ENCODE measurements at places on chromosomes 12 and 14.

GRCh38 chr14:55180434-55180833 is 11.0 kb downstream of the DLGAP5 start:
- DNase-seq: no peak

GRCh38 chr12:82872088-82872487 is 185.4 kb downstream of the TMTC2 start:
- DNase-seq: peak; percentile 36

- DNase-seq: peak; percentile 32
Observed at GRCh38 chr12:116236148-116236731, 41.3 kb downstream of the MED13L start.

DNA sequence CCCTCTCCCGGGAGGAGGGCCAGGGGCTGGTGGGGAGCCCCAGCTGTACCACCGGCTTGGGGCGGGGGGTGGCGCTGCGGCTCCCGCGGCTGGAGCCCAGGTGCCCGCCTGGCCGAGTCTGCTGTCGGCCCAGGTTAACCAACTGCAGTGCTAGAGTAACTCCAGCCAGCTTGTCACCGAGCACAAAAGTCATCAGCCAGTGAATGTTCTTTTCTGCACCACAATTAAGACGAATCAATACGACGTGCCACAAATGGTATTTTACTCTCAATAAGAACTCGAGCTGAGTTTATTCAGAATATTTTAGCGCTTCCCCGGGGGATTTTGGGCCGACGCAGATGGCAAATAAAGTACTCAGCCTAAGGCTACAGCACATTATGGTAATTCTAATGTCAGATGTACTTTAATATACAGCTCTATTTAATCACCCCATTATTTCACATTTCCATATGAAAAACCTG is 83.2 kb downstream of the BCL11B start:
- no peak for DNase-seq

DNA sequence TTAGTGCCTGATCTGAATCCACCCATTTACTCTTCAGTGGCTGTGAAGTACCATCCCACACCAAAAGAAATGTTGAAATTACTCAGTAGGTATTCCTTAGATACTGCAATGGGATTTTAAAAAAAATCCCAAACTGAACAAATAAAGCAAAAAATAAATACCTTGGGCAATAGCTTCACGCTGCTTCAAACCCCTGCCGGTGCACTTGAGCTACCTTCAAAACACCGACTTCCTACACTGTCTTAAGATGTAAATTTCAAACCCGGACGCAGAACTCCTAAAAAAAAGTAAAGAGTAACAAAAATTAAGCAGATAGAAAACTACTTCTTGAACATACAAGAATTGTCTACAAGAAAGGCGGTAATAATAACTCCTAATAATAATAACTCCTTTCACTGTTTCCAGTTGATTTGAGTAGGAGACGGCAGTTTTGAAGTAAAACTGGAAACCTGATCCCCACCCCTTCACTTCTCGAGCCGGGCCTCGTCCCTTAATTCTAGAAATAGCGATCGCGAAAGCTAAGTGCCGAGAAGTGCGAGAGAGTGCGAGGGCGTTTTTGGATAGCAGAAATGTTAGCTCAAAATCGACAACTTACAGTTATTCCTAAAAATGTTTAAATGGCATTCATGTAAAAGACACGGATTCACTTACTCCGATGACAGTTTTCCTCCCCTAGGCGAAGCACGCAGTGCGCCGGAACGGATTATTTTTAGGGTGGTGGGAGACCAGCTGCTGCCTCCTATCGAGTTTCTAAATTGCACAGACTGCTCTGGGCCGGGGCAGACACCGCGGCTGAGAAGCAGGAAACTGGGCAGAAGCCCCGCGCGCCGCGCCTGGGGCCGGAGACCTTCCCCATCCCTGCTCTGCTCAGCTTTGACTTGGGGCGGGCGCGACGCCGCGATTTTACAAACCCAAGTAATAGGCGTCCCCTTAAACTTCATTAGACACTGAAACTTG is at the start of gene ABCC9:
Gene ABCC9, minus strand, starts transcription at position 878 of the 957 bp plus-strand sequence. CDS start 4,752 bp downstream, outside the sequence.
- peak; percentile 72 for DNase-seq

DNA sequence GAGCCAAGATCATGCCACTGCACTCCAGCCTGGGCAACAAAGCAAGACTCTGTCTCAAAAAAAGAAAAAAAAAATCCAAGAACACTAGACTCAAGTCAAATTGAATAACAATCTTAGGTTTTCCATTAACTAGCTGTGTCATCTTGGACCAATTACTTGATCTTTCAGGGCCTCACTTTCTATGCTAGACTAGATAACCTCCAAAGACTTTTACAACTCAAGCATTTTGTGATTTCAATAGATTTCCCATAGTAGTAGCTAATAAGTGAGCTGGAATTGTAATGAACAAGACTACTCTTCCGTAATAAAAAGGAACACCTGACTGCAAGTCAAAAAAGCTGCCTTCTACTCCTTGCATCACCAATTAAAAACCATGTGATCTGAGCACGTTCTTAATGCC is 127.0 kb upstream of the SSTR1 start:
- DNase-seq: no peak

GRCh38 chr12:127416796-127417195 is 850.2 kb upstream of the TMEM132C start:
- DNase-seq: no peak

DNA sequence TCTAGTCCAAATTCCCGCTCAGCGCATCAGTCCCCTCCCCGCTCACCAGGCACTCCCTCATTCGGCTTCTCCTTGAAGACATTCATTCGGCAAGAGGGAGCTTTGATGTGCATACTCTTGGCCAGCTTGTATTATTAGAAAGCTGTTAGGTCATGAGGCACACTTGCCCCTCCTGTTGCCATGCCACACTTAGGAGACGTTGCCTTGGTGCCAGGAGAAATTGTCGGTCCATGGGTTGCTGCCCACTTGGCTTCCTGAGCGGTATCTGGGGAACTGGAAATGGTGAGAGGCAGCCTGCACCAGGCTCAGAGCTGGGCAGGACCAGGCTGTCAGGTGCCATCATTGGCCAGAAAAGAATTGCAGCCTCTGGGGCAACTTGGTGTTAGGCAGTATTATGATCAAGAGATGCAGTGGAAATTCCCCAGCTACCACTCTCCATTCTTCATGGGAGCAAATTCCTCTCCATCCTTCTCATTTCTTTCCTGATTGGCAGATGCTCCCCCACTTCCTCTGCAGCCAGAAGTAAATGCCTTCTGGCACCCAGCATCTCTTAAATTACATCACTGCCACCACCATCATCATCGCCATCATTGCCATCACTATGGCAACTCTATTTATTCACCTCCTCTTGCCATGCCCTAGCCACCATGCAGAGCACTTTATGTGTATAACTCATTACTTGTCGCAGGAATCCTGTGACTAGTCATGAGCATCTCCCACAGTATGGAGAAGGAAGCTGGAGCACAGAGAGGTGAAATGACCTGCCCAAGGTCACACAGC is 12.4 kb downstream of the CABP1 start:
- DNase-seq: no peak

Data from NCI-H2171 treated with DMSO at 0.1 percent for 48 hours (cell line).